ENCODE measurements at places on chromosomes 12 and 14.

DNA sequence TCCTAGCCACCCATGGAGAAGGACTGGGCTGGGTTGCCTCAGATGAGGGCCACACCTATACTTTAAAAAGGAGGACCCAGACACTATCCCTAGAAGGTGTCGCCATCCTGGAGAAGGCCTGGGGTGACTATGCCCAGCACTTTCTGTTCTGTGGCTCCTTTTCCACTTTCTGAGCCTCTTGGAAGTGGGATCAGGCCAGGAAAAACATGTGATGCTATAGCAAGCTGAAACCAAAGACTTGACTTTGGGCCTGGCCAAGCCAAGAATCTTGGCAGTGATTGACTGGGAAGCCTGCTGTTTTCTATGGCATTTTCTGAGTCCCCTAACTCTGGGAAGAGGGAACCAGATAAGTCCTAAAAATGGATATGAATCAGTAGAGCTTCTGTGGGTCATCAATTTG lies 332.3 kb downstream of the ZFP36L1 start:
- DNase-seq = no peak

DNA sequence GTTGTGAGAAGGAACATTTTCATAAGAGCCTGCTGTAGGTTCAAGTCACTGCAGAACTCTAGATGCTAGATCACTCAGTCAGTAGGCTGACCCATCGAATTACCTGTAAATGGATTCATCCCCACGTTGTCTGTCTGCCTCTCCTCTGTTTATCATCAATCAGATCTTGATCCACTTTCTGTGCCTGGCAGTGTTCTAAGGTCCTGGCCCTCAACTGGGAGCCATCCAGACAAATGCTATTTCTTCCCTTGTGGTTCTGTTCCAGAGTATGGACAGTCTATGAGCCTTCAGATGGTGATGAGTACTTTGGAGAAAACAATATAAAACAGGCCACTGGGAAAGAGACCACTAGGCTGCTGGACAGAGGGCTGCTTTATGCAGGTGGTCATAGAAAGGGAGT lies 699.4 kb upstream of the TMEM132C start:
- no peak for DNase-seq

DNA sequence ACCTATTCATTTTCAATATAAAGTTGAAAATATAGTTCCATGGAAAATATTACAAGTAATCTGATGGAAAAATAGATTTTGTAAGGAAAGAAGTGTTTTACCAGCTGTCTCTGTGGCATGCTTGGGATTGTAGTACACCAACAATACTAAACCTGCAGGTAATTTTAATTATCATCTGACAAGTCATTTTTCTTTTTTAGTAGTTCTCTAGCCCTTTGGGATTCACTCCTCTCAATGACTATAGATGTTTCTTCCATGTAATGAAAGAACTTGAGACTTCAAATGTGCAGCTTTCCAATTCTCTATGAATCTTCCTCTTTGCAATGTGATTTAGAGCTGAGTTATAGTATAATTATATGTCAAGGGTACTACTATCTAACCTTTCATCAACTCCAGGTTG lies 14.7 kb upstream of the LIN7A start:
- DNase-seq = no peak

DNA sequence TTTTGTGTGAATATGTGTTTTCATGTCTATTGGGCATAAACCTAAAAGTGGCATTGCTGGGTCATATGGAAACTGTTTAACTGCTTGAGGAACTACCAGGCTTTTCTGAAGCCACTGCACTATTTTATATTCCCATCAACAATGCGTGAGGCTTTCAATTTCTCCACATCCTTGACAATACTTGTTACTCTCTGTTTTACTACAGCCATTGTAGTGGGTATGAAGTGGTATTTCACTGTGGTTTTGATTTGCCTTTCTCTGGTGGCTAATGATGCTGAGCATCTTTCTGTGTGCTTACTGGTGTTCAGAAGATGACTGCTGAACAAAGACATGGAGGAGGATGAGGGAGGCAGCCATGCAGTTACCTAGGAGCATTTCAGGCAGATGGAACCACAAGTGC lies 13.2 kb upstream of the TDG start:
- no peak for DNase-seq

DNA sequence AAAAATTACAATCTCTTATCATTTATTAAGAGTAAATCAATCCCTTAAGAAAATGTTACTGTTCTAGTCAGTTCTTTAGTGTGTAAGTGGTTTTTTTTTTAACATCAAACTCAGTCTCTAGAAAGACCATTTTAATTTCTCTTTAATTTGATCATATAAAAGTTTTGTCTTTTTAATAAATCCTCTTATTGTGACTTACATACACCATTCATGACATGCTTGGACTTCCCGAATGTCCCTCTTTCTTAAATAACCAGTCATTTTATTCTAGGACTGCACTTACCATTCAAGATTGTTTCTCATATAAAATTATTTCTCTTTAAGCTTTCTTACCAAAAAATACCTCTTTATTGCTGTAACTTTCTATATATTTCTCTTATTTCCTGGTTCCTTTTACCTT lies 60.8 kb upstream of the EVL start:
- DNase-seq = no peak

- peak; percentile 85 for DNase-seq
Measured at GRCh38 chr12:120439646-120440247, 1.8 kb downstream of the COX6A1 start.

DNA sequence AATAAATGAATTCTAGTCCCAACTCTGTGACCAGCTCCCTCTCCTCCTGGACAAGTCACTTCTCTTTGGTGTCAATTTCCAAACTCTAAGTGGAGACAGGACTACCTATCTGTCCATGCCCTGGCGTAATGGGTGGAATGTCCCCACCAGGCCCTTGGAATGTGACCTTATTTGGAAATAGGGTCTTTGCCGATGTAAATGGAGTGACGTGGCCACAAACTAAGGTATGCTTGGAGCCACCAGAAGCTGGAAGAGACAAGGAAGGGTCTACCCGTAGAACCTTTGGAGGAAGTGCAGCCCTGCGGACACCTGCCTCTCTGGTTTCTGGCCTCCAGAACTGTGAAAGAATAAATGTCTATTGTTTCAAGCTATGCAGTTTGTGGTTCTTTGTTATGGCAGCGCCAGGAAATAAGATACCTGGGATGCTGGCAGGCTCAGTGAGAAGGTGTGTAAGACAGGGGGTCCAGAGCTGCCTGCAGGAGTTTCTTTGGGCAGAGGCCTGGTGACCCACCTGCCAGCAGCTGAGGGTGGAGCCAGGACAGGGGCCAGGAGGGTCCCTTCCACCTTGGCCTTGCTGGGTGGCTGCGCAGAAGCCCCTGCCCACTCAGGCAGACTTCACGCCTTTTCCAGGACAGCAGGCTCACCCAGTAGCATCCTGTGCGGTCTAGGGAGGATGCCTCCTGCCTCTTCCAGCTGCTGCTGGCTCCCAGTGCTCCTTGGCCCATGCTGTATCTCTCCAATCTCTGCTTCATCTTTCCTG lies 45.8 kb downstream of the ARL6IP4 start:
- DNase-seq = no peak

GRCh38 chr12:40312982-40313576 lies 88.3 kb downstream of the LRRK2 start:
- no peak for DNase-seq

DNA sequence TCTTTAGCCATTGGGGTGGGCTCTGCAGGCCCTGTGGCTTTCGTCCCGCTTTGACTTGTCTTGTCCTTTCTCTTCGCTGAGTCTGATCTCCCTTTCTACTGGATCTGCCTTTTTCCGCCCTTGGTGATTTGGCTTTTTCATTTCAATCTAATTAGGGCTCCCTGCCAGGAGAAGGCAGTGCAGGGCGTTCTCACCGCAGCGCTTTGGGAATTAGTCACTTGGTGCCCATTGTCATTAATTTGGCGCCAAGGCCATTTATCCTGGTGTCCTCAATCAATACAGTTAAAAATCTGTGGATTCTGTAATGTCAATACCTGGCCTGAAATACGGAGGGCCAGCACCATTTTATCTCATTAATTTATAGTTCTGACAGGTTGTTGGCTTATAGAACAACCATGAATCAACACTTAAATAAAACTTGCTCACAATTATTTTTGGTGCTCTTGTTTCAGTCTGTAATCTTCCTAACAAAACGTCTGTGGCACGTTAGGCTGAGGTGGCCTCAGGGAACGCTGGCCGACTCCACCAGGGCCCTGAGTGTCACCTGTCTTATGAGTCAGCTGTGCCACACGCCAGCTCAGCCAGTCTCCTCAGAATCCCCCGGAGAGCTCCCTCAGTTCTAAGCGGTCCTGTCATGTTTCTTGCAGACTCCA lies 115.7 kb downstream of the BEGAIN start:
- DNase-seq = no peak

- DNase-seq = no peak
Measured at GRCh38 chr14:22519877-22520685, 68.9 kb downstream of the DAD1 start.

GRCh38 chr12:95648990-95649791 lies 97.9 kb upstream of the USP44 start:
- no peak for DNase-seq

GRCh38 chr14:100283984-100284881 lies 22.0 kb downstream of the SLC25A29 start:
- no peak for DNase-seq

GRCh38 chr14:33606591-33606990 lies 344.3 kb downstream of the EGLN3 start:
- DNase-seq = no peak

DNA sequence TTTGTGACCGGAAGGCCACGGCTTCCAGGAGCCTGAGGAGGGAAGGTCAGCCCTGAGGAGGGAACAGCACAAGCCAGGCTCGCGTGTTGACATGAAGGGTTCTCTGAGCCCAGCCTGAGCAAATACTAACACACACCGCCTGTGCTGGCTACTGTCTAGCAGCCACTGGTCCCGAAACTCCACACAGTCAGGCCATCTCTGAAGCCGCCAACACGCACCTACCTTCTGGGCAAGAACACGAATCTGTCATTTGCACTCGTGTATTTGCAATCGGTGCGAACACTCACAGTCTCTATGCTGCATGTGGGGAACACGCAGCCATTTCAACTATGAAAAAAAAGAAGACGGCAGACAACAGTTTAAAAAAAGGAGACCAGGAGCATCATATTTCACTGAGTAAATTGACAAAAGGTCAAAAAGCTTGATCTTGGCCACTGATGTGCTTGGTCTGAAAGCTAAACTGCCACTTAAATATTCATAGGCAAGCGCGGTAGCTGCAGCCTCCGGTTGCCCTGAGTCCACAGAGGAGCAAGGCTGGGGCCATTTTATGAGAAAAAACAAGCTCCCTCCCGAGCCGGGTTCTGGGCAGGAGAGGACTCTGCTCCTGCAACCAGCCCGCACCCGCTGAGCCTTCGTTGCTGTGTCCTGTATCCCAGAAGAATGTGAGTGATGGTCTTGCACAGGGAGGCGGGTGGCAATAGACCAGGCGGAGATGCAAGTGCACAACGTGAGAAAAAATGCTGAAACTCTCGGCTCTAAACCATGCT lies 57.8 kb downstream of the RIMBP2 start:
- no peak for DNase-seq

- DNase-seq = no peak
Measured at GRCh38 chr12:6752167-6752920, 597 bp downstream of the MLF2 start.

DNA sequence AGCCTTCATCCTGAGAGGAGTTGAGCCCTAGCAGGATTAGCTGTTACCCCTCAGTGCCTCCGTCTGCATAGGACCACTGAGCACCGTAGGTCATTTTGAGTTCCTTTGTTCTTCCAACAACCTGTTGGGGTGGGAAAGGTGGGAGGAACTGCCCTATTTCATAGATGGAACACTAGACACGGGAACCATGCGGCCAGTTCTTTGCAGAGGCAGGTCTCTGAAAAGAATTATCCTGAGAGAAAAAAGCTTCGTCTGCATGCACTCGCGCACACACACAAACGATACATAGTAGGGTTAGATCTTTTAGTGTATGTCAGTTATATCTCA lies 28.5 kb downstream of the TRAFD1 start:
- no peak for DNase-seq

DNA sequence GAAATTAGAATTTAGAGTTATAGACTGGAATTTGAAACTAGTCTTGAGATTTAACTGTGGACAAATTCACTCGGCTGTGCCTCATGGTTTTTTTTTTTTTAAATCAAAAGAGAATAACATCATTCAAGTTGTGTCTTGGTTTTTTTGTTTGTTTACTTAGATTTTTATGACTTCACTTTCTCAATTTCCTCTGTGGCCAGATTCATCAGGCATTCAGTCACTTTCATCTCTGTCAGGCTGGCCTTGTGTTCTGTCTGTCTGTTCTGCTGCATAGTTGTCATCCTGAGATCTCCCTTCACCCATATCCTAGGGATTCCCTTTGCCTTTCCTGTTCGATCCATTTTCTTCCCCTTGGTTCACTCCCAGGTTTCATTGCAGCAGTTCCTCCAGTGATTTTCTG lies 10.0 kb downstream of the MARK3 start:
- DNase-seq = peak; percentile 26

DNA sequence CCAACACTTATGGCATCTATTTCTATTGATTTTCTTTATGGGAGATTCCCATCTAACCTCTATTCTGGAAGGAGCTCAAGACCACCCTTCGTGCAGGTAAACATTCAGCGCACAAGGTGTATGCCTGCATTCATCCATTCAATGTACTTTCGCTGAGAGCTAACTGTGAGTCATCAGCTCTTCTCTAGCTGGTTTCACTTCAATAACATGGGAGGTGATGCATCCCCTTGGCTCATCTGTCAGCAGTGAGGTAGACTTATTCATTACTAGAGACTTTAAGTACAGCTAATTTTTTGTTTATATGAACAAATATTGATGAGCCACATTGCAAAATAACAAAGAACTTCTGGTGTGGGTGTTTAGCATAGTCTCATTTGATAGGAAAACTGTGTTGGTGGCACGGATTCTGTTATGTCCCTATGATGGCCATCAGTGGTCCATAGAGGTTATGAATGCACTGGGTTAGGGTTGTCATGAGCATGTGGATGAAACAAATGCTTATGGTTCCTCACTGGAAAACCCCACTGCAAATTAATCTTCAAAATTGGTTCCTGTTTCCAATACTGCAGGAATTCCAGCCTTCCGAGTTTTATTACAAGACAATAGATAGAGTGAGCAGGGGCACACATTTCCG lies 1151.0 kb downstream of the BCL11B start:
- no peak for DNase-seq

GRCh38 chr12:91577586-91578539 lies 395.2 kb upstream of the DCN start:
- peak; percentile 44 for DNase-seq

DNA sequence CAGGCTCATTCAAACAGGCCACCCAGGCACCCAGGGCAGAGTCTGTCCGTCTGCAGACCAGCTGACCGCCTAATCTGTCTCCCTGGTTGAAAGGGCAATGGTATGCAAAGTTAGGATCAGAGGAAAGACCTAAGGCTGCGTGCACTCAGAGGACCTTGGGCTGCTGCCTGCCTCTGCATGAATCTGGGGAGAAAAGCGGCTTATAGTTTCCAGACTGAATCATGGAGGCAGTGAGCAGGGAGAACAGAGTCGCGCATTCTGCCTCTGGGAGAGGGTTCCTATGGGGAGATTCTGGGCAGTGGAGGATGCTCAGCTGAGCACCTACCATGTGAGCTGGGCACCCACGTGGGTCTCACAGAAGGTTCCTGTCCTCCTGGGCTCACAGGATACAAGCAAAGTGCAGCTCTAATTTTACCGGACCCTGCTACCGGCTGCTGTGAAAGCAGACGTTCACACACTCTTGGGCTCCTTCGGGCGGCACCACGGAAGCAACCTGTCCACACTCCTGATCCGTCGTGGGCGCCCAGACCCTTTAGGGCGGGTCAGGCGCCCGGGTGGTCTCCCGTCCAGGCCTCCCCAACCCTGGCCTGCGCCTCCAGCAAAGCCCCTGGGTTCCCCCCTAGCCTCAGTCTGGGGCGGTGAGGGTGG lies 772 bp downstream of the SCARB1 start:
- no peak for DNase-seq
